ENCODE measurements at places on chromosomes 1 and 21.

DNA sequence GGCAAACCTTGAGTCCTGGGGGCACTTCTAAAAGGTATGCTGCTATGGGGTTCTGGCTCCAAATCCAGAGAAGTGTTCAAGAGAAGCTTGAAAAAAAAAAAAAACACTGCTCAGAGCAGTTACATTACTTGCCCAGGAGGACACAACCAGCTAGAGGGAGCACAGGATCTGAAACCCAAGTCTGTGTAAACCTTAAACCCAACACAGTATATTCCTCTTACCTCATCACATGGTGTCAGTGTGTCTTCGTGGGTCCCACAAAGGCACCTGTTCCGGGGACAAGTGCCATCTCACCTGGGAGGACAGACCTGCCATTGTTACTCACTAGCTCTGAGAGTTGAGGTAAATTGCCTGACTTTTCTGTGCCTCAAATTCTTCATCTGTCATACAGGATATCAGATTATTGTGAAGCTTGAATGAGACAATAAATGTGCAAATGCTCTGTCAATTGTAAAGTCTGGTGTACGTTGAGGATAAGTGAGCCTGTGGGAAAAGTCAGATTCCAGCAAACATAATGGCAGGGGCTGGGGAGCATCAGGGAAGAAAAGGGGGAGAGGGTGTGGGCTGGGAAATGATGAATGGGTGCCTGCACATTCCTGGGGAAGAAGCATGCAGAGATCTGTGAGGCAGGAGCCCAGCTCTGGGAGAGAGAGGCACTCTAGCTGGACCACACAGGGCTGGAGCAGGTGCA, 170.4 kb upstream of the ZC3H12A start:
- DNase-seq = no peak

DNA sequence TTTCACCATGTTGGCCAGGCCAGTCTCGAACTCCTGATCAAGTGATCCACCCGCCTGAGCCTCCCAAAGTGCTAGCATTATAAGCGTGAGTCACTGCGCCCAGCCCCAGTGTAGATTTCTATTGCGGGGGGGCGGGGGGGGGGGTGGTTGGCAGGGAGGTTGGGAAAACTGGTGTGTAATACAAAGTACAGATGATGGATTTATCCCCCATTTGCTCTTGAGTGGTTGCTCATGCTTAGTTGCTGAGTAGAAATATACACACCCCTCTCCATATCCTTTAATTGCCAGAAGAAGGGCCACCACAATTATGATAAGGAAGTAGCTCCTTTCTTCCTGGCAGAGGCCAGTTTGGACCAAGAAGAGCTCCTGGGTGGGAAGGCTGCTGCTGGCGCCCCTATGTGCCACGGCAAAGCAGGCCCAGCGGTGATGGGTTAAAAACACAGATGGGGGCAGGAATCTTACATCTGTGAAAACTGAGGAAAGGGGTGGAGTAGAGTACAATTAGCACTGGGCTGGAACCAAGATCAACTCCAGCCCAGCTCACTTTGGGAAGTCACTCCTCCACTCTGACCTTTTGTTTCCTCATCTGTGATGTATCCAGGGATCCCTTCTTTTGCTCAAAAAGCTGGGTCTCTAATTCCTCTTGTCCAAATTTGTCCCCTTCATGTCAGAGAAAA, 55.2 kb downstream of the MRPL37 start:
- no peak for DNase-seq

- no peak for DNase-seq
Observed at GRCh38 chr21:37483776-37484175, 117.2 kb downstream of the DYRK1A start.

- DNase-seq = no peak
Observed at GRCh38 chr1:237681210-237681609, 209.5 kb downstream of the ZP4 start.

- DNase-seq = no peak
Observed at GRCh38 chr1:191579019-191579418, 579.2 kb upstream of the RGS18 start.

DNA sequence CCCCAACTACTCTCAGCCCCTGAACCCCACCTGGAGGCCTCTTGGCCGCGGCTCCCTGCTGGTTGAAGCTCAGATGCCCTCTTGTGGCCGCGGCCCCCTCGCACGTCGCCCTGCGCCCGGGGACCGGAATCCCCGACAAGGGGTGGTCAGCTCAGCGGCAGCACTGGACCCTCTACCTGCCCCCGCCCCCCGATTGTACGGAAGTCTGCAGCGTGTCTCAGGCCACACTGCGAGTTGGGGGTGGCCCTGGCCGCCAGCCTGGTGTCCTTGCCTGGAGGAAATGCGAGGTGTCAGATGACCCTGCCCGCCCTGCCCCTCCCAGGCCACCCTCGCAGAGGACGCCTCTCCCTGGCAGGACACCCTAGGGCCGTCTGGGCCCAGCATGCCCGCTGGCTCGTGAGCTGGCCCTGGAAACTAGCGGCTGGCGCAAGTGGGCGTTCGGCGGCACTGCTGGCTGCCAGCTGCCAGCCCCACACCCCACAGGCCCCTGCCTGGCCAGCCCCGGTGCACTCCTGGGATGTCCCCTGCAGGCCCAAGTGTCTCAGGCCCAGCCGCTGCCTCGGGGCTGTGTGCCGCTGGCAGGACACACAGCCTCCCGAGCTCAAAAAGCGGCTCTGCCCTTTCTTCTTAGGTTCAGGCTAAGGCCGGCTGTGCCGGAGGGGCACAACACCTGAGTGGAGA, 60.8 kb downstream of the EDN2 start:
- no peak for DNase-seq

DNA sequence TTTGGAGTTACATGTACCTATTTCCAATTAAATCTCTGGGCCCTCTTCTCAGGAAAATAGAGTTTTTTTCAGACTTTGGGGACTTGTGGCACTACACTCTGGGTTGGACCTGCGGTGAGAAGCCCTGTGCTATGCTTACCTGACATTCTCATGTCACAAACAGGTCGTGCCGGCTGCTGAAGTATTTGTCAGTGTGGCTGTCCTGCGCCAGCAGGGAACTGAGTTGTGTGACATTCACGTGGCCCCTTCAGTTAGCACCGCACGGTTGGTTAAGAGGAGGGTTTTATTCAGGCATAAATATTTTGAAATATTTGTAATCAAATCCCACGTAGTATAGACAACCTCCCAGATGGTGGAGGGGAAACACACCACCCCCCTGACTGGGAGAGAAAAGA, 6.3 kb upstream of the COL6A2 start:
- DNase-seq = no peak

DNA sequence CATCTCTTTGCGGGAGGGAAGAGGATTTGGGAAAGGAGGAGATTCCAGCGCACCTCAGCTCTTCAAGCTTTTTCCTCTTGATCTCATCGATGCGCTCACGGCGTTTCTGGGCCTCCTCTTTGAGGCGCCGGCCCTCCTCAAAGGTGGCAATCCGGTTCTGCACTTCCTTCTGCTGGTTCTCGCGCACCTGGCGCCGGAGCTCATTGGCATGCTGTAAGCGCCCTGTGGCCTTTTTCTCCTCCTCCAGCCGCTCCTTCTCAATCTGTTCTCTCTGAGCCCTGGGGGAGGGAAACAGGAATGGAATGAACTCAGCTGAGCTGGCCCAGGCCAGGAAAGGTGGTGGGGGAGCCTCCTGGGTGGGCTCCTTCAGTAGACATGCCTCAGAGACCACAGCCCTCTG, 10.4 kb upstream of the VSIG8 start:
- DNase-seq = no peak

DNA sequence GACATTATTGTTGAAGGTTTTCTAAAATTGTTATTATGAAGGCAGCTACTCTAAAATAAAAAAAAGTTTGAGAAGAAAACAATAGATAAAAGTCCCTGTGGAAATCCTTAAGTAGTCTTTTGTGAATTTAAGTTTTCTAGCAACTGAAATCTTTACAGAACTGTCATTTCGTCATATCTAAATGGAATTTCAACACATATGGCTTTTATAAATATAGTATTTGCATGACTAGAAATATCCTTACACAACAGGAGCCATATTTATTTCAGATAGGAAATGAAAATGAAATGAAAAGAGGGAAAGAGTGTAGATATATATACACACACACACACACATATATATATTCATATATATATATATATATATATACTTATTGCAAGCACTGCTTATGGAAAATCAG, 204.7 kb upstream of the RGS18 start:
- no peak for DNase-seq

DNA sequence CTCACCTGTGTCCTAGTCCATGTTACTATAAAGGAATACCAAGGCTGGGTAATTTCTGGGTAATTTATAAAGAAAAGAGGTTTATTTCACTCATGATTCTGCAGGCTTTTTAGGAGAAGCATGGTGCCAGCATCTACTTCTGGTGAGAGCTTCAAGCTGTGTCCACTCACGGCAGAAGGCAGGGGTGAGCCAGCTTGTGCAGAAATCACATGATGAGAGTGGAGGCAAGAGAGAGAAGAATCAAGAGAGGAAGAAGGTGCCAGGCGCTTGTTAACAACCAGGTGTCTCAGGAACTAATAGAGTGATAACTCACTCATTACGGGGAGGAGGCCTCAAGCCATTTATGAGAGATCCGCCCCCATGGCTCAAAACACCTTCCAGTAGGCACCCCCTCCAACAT, 67.5 kb upstream of the CD34 start:
- no peak for DNase-seq

DNA sequence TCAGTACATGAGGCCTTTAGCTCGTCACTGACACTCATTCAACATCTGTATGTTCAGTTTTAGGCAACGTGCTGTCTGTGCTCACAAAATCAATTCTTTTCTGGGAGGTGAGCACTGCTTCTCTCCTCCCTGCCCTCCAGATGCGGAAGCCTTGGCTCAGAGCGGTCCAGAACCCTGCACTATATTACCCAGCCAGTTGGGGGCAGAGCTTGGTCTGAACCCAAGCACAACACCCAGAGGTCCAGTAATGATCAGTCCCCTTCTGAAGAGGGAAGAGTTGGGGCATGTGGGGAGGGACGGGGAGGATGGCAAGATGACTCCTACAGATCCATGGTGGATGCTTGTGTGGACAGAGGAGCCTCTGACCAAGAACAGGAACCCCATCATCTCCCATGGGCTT, 5.6 kb upstream of the DSCAM start:
- no peak for DNase-seq

DNA sequence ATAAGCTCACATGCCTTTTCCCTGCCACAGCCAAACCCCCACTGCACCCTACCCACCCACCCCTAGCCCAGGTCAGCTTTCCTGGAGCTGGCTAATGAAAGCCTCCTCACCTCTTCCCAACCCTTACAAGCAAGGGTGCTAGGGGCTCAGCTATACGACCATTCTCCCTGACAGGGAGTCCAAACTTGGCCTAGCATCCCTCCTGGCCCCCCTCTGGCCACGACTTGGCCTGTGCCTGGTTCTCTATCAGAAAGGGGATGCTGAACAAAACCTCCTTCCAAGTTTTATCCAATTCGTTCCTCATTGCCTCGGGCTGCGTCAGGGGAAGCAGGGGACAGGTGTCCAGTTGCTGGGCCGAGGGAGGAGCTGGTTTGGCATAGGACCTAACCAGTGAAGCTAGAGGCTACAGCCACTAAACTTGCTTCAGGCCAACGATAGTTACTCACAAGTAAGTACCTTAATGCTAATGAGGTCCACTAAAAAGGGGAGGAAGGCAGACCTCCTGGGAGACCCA, 8.6 kb downstream of the TMEM81 start:
- no peak for DNase-seq

DNA sequence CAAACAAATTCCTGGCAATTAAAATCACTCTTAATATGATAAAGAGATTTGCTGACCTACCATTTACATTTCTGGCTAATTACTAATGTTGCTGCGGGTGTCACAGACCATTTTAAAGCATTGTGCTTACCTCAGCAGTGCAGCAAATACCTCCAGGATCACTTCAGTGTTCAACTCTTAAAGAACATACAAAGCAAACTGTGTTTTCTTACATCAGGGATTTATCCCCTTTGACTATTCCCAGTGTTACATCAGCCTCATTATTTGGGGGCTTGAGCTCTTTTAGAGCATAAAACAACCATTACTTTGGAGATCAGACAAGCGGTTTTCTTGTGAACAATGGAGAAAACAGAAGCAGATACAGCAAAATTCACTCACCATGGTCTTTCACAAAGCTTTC, 185.4 kb downstream of the LYPLAL1 start:
- no peak for DNase-seq

DNA sequence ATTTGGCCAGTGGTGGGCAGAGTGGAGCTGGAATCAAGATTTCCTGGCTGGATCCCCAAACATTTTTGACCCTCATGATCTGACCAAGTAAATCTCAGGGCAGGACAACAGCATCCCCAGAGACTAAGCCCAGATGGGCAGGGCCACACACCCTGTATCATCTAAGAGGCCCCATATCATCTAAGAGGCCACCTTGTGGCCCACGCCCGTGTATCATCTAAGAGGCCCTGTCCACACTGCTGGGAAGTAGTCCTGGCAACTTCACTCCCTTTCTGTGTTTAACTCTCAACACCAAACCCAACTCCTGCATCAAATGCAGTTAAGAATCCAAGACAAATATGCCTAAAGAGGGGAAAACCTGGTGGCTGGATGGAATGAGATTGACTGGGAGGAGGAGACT, 81.6 kb upstream of the SSX2IP start:
- no peak for DNase-seq

DNA sequence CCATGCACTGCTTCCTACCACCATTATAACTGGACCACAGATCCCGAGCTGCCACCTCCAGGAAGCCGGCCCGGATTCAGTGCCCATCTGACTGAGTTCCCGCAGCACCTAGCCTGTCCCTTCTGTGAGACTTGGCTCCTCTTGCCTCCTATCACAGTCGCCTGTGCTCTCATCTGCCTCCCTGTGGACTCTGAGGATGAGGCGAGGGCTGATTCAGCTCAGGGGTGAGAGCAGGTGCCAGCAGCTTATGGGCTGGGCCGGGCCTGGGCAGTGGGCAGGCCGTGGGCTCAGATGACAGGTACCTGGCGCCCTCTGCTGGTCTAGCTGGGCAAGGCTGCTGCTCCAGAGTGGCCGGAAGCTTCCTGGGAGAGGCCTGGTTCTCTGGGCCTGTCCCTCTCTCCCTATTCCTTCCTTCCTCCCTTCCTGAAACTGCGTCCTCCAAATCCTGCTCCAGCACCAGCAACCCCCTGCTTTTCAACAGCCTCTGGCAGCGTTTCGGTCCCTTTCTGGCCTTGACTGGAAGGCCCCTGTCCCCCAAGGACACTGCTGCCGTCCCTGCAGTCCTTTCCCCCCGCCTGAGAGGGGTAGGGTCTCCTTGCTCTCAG, 17.3 kb upstream of the PCSK9 start:
- peak; percentile 83 for DNase-seq

Measured in stimulated activated CD4-positive, alpha-beta T cell treated with anti-CD3 and anti-CD28 coated beads, Interleukin-2, amount 100 ng/mL, for 24 hours (primary cell).